Right renal cortex interstitium (tissue), 3 donors: ENCODE measurements at places on chromosomes 12 and 14. TPM values are rescaled to one million over a fixed set of nuclear protein-coding genes. Genes with fewer than 3 reads are reported as not detected.

EML5 gene
- 2.8 TPM for polyA plus RNA-seq

FAM186B gene
- polyA plus RNA-seq: 0.65 TPM

INSM2 gene
- not detected for polyA plus RNA-seq

TMPRSS12 gene
- polyA plus RNA-seq: not detected

PLCZ1 gene
- polyA plus RNA-seq: 0.28 TPM

NOS1 gene
- polyA plus RNA-seq: 0.86 TPM

HCAR1 gene
- 2.0 TPM for polyA plus RNA-seq

STXBP6 gene
- polyA plus RNA-seq: 9.2 TPM

GPR135 gene
- 3.7 TPM for polyA plus RNA-seq

MORN3 gene
- 1.7 TPM for polyA plus RNA-seq

ZNF385A gene
- 8.6 TPM for polyA plus RNA-seq

HRK gene
- polyA plus RNA-seq: 0.33 TPM

DPPA3 gene
- polyA plus RNA-seq: not detected

TMEM119 gene
- 21.2 TPM for polyA plus RNA-seq

CCND2 gene
- polyA plus RNA-seq: 52.6 TPM

DCTN2 gene
- 179 TPM for polyA plus RNA-seq

RFX4 gene
- not detected for polyA plus RNA-seq

ATG14 gene
- polyA plus RNA-seq: 19.7 TPM

SERPINA10 gene
- 0.13 TPM for polyA plus RNA-seq

OTX2 gene
- polyA plus RNA-seq: not detected

MYL2 gene
- polyA plus RNA-seq: 1.5 TPM

DIO3 gene
- polyA plus RNA-seq: 0.35 TPM

RAD9B gene
- 1.2 TPM for polyA plus RNA-seq

DNAAF2 gene
- 18.0 TPM for polyA plus RNA-seq

KRT7 gene
- polyA plus RNA-seq: 109 TPM

MFAP5 gene
- polyA plus RNA-seq: 1.5 TPM

SIX4 gene
- 6.5 TPM for polyA plus RNA-seq

GLT8D2 gene
- 15.5 TPM for polyA plus RNA-seq

GLIPR1L2 gene
- polyA plus RNA-seq: 2.3 TPM

SVOP gene
- 0.08 TPM for polyA plus RNA-seq

GPRC5D gene
- not detected for polyA plus RNA-seq

AKAP5 gene
- polyA plus RNA-seq: 7.2 TPM

SLC15A4 gene
- 30.9 TPM for polyA plus RNA-seq

RNASE7 gene
- polyA plus RNA-seq: 0.96 TPM

KLRG1 gene
- 3.0 TPM for polyA plus RNA-seq

CDH24 gene
- polyA plus RNA-seq: 13.3 TPM

DEGS2 gene
- 9.8 TPM for polyA plus RNA-seq

ZNF891 gene
- polyA plus RNA-seq: 2.9 TPM

SMOC1 gene
- 1.7 TPM for polyA plus RNA-seq

OR4E1 gene
- polyA plus RNA-seq: 0.08 TPM

ADAM21 gene
- 0.37 TPM for polyA plus RNA-seq

TEAD4 gene
- polyA plus RNA-seq: 20.4 TPM

TMEM52B gene
- polyA plus RNA-seq: 173 TPM

DIO2 gene
- 0.58 TPM for polyA plus RNA-seq

ARHGAP9 gene
- 1.9 TPM for polyA plus RNA-seq

PTPN21 gene
- 35.5 TPM for polyA plus RNA-seq

COX14 gene
- 51.8 TPM for polyA plus RNA-seq

UNG gene
- 67.3 TPM for polyA plus RNA-seq

SMARCC2 gene
- 131 TPM for polyA plus RNA-seq

SELPLG gene
- 1.7 TPM for polyA plus RNA-seq

SLC8A3 gene
- 0.53 TPM for polyA plus RNA-seq

PPM1H gene
- polyA plus RNA-seq: 29.2 TPM

RTN1 gene
- 3.6 TPM for polyA plus RNA-seq
